ENCODE measurements at places on chromosomes 13 and 19.

- no peak for DNase-seq
Measured at GRCh38 chr13:101346942-101347728, 69.2 kb downstream of the NALCN start.

DNA sequence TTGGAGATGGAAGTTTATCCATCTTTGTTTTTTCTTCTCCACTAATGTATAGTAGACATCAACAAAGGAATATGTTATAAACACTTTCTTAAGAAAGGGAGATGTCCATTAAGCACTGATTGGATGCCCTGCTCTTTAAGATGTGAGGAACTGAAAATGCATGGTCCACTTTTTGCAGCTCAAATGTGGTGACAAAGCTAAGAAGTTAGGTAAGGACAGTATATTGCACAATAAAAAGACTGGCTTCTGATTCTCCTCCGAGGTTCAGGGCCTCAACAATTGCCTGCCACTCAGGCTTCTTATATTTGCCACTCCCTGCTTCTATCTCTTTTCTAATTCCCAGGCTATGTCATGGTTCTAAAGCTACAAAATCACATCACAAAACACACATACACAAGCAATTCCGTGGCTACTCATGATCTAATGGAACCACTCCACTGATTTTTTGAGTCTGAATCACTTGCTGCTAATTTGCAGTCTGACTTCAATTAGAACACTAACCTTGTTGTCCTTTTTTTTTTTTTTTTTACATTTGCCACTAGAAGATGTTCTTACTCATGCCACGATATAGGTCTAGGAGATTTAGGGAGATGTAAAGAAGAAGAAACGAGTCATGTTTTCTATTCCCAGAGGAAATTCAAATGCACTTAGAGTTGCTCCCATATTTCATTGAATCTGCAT is 29.6 kb upstream of the TNFSF11 start:
- DNase-seq: no peak

DNA sequence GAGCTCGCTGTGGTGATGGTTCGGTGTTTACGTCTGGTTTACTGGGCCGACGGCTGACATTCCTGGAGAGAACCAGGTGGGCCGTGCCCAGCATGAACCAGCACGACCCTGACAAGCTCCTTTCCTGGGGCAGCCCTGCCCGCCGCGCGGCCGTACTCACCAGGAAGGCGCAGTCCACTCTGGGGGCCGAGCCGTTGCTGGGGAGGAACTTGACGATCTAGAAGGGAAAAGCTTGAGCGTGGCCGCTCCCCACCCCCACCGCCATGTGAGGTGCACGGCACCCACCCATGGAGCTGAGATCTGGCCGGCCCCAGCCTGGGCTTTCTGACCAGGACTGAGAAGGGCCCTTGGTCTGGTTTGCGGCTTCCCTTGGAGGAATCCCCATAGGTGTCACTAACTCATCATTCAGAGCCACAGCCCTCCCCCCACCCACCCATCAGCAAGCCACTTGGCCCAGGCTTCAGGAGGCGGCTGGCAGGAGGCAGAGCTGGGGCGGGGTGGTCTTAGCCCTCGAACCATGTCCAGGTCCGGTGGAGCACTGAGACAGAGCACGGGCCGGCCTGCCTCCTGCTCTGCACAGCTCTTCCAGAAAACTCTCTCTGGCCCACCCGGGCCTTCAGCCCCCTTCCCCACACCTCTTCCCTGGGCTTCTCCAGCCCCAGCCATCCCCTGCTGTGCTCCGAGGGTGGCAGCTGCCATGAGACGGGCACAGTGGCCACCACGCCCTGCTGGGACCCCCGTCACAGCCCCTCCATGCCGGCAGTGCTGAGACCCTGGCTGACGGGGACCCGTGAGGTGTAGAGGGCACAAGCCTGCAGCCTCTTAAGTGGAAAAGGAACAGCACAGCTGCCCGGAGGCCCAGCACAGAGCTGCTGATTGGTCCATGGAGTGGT is 6.2 kb downstream of the ATP4B start:
- no peak for DNase-seq

- DNase-seq: no peak
Measured at GRCh38 chr19:28553005-28553404, 659.9 kb downstream of the UQCRFS1 start.

DNA sequence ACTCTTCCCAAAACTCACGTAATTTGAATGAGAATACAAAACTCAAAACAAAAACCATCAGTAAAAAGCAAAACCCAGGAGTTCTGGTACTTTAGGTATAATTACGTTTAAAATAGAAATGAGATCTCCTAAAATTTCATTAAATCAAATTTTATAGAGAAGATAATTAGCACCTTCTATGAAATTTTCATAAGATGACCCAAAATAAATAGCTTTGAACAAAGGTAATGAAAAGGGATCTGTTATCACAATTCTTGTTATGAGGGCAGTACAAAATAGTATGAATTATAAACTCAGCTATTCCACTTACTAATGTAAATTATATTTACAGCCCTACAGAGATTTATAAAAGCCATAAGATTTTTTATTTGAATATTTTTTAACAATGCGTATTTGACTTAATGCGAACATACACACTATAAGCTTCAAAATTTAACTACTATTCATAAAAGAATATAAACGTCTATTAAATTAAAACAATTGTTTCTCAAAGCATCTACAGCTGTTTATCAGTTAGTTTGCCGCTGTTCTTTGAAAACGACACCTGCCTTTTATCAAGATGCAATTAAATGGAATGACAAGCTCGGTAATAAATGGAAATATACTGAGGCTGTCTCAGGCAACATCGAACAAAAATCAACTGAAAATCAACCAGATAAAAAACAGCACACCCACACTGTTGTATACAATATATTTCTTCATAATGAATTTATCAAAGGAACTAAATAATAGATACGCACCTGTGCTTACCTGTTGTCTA is 63.8 kb downstream of the KCNRG start:
- DNase-seq: no peak

GRCh38 chr19:5130371-5131030 is 161.6 kb downstream of the KDM4B start:
- no peak for DNase-seq

DNA sequence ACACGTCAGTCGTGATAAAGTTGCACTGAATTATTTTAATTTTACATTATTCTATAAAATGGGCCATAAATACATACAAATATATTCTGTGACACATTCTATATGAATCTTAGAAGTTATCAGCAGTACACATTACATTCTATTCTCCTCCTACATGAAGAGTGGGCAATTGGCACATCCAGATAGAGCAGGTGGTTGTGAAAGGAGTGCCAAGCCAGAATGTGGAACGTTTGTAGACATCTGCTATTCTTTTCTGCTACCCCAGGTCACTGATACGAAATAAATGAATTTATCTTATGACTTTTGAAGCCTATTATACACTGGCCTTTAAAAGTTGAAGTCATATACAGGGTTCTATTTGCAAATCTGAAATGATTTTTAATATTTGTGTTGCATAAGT is 373.2 kb downstream of the PCDH17 start:
- no peak for DNase-seq

- DNase-seq: no peak
Measured at GRCh38 chr13:50512474-50513299, 330.8 kb downstream of the DLEU7 start.

GRCh38 chr19:58274771-58275201 is 4.0 kb upstream of the ZNF8 start:
- DNase-seq: no peak

DNA sequence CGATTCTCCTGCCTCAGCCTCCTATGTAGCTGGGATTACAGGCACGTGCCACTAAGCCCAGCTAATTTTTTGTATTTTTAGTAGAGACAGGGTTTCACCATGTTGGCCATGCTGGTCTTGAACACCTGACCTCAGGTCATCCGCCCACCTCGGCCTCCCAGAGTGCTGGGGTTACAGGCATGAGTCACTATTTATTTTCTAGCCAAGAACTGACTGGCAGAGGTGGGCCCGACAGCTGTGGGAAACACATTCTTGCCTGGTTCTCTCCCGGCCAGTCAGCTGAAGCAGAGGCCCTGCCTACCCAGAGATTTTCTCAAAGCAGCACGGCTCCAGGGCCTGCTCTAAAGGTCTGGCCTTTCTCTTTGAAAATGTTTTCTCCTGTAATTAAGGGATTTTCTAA is 108.0 kb downstream of the KCTD15 start:
- DNase-seq: peak; percentile 55

DNA sequence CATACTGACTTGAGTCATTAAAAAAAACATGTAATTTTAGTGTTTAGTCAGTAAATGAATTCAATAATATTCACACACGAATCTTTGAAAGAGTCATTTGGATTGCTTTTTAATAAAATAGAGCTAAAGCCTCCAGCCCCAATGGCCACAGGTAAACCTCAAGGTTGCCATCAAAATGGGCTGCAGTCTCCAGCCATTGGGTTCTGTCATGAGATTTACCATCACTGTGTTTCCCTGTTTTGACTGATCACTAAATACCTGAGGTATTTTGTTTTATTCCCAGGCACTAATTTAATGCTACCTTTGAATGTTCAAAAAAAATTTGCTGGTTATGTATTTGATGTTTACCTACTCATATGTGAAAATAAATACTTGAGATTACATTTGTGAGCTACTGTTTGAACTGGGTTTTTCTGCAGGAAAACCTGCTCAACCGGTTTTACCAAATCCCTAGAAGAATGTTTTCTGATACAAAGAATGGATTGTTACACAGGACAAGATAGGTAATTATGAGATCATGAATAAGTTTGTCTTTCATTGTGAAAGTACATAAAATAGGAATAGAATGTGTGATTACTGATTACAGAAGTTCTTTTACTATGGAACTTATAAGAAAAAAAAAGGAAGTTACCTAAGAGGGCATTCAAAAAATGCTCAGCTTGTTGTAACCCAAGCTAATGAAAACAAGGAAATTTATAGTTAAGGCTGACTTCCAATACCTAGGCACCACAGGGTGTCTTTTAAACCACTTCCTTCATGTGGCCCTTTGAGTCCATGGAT is 391.3 kb downstream of the EFNB2 start:
- no peak for DNase-seq

DNA sequence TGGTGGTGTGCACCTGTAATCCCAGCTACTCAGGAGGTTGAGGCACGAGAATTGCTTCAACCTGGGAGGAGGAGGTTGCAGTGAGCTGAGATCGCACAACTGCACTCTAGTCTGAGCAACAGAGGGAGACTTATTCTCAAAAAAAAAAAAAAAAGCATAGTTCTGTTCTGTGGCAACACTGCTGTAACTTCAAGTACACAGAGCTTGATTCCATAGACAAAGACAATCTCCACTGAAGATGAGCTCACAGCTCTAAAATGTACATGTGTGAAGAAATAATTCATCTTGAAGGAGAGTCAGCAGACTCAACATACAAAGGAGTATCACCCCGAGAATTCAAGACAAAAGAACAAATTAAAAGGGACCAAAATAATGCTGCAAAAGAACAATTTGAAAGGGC is 47.8 kb downstream of the KCTD15 start:
- no peak for DNase-seq

- DNase-seq: no peak
Measured at GRCh38 chr13:95129004-95129403, 172.2 kb downstream of the ABCC4 start.

- no peak for DNase-seq
Measured at GRCh38 chr19:27753622-27754021, 1459.3 kb downstream of the UQCRFS1 start.

DNA sequence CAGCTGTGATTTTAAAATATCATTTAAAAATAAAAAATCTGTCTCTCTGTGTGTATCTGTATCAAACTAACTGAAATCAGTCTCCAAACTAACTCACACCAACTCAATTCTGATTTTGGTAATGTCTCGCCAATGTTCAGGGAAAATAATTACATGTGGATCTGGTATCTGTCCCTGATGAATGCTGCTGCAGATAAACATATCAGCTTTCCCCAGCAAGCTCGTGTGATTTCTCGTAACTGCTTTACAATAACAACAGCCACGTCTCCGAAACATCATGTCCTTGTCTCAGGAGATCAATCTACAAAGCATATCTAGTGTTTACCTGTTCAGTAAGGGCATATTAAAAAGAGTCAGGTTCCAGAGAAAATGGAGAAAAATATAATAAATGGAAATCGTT is 129.0 kb downstream of the IRS2 start:
- DNase-seq: no peak

DNA sequence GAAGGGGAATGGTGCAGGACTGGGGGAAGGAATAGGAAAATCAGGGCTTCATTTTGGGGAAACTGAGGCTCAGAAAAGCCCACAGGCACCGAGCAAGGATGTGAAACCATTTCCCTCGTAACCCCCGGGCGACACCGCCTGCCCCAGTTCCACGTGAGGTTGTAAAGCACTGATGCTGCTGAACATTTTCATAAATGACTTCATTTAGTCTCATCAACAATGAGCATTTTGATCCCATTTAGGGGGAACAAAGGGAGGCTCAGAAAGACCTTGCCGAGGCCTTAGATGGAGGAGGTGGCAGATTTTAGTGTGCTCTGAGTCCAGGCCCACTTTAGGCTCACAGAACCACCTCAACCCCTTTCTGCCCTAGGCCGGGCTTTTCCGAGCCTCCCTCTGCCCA is 20.5 kb upstream of the FBXO27 start:
- DNase-seq: no peak

Measured in brain pericyte (primary cell).